ENCODE measurements at places on chromosomes 1 and 21.
A peak's percentile ranks its signal among the peaks of the same experiment; 100 is the strongest.

GRCh38 chr1:157335056-157335455, 196.9 kb upstream of the ETV3 start:
- no peak for DNase-seq

DNA sequence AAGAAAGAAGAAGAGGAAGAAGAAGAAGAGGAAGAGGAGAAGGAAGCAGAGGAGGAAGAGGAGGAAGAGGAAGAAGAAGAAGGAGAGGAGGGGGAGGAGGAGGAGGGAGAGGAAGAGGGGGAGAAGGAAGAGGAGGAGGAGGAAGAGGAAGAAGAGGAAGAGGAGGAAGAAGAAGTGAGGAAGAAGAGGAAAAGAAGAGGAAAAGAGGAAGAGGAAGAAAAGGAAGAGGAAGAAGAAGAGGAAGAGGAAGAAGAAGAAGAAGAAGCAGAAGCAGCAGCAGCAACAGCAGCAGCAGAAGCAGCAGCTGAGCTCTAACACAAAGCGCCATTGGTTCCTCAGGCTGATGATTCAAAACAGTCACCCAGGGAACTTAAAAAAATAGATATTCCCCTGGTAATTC, 34.0 kb downstream of the DNAI4 start:
- no peak for DNase-seq

- DNase-seq: no peak
Observed at GRCh38 chr1:218614031-218614430, 268.9 kb downstream of the TGFB2 start.

DNA sequence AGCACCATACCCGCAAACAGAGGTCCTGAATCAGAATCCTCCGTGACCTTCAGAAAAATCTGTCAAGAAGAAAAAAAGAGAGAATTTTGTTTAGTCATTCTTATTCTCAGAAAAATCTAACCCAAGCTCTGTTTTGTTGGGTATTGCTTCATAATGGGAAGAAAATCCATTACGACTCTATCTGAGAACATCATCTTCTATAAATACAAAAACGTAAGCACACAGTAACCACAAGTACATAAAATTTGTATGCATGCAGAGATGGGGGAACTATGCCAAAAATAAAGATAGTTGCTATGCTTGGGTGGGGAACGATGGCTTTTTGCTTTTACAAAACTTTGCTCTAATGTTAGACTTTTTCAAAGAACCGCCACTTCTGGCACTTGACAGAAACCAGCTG, 84.2 kb downstream of the ABCA4 start:
- DNase-seq: no peak

DNA sequence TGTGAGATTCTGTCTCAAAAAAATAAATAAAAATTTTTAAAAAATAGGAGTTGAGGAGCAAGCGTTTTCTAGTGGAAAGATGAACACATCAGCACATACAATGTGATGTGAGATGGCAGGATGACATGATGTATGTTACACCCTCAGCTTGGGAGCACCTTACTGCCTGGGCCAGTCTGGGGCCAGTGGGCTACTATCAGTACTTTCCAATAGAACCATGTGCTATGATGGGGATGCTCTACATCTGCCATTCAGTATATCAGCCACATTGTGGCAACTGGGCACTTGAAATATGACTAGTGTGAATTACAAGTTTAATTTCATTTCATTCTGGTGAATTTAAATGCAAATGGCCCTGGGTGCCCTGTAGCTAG, 156.0 kb downstream of the PGBD5 start:
- DNase-seq: no peak

GRCh38 chr1:185038813-185039376, 6.5 kb upstream of the RNF2 start:
- DNase-seq: no peak

GRCh38 chr1:230794431-230794830, 47.2 kb downstream of the CAPN9 start:
- DNase-seq: peak; percentile 47

DNA sequence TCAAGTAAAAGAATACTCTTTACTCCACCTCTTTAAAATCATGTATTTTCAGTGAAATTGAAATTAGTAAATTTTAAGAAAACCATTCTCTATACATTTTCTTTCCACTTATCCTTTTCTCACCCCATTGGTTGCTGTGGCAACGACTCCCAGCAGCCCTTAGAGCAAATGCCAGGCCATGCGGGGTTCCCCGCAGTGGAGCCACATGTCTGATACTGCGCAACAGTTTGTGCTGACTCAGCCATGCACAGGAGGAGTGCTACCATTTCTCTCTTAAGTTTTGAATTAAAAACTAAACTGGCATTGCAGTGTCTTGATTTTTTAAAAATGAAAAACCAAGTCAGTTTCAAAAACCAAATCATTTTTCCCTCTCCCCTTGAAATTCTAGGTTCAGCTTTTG, 214.1 kb upstream of the L1TD1 start:
- DNase-seq: no peak

- DNase-seq: no peak
Observed at GRCh38 chr21:43360441-43361126, 66.3 kb downstream of the SIK1 start.

DNA sequence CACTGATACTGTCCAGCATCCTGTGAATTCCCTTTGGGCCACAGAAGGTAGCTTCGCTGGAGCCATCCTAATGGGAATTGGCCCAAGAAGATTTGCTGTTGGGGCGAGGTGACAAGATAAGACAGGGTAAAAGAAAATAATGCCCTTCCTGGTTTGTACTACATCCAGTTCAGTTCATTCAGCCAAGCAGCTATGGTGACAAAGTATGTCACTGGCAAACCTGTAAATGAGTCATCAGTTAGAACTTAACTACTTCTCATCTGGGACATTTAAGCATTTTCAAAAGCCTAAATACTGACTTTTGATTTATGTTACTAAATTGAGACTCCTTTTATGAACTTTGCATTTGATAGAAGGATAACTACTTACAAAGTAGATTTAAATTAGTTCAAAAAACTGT, 54.2 kb downstream of the WDR64 start:
- no peak for DNase-seq

- peak; percentile 88 for DNase-seq
Observed at GRCh38 chr1:43563876-43564539, 33.3 kb downstream of the PTPRF start.

DNA sequence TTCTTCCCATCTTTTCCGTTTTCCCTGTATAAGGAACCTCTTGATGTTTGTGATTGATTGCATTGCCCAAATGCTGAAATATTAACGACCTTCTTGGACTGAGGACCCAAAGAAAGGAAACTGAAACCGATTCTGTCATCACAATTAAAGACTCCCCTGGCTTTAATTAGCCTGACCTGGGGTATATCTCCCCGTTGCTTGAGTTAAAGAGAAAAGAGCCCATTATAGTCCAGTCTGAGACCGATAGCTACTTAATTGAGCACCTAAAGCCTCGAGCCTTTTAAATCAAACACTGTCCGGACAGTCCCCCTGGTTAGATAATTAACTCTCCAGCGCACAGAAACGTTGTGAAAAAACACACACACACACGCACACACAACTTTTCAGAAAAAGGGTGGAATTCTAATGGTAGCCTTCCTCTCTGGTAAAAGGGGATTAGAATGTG, 8.0 kb downstream of the LMO4 start:
- no peak for DNase-seq

- DNase-seq: no peak
Observed at GRCh38 chr1:9242338-9242969, 7.9 kb downstream of the H6PD start.
